ENCODE measurements at places on chromosomes 2 and 18. TPM values are rescaled to one million over a fixed set of nuclear protein-coding genes. Genes with fewer than 3 reads are reported as not detected.

The NR4A2 gene
- 2.2 TPM for total RNA-seq

The DNAJC5G gene
- total RNA-seq: not detected

The GPR75 gene
- total RNA-seq: 5.6 TPM

The PLA2R1 gene
- total RNA-seq: 0.34 TPM

The OXER1 gene
- not detected for total RNA-seq

The PLCD4 gene
- total RNA-seq: 1.9 TPM

The CFAP221 gene
- total RNA-seq: 0.34 TPM

The LIPG gene
- 10.2 TPM for total RNA-seq

The SERPINB12 gene
- not detected for total RNA-seq

The DNAJB2 gene
- total RNA-seq: 124 TPM
